ENCODE measurements at places on chromosomes 11 and 22.

GRCh38 chr11:38788561-38788960 is 2190.5 kb upstream of the RAG2 start:
- DNase-seq, result no peak

DNA sequence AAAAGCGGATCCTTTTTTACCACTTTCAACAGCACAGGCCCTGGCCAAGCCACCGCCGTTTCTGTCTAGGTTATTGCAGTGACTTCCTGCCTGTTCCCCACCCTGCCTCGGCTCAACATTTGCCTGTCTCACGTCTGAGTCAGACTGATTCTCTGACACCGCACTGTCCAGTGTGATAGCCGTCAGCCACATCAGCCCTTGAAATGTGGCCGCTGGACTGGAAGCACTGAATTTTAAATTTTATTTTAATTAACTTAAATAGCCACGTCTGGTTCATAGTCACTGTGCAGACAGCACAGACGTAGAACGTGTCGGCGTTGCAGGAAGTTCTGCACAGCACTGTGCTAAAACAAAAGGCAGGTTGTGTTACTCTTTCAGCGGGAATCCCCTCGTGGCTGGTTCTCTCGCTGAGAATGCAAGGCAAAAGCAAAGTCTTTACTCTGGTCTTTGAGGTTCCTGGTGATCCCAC is 56.3 kb upstream of the ADSL start:
- no peak for DNase-seq

- DNase-seq, result no peak
These were observed 35.1 kb downstream of the WT1 start for GRCh38 chr11:32400196-32400595.

DNA sequence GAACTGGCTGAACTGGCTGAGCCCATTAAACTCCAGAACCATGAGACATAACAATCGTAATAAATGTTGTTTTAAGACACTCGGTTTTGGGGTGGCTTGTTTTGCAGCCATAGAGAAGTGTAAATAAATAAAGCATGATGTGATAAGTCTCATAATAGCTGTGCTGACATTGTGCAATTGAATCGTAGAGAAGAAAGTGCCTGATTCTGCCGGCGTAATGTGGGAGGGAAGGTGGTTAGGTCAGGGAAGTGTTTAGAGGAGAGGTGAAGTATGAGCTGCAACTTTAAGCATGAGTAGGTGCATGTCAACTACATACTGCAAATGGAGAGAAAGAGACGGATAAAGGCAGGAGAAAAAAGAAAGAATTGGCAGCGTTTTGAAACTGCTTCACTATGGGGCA is 217.1 kb downstream of the BLID start:
- DNase-seq, result no peak

- no peak for DNase-seq
These were observed 119.8 kb downstream of the PKNOX2 start for GRCh38 chr11:125284245-125284850.

GRCh38 chr22:39194098-39194497 is 41.6 kb upstream of the CBX7 start:
- no peak for DNase-seq

GRCh38 chr11:43498561-43498960 is 139.8 kb downstream of the TTC17 start:
- DNase-seq, result no peak

- no peak for DNase-seq
These were observed 25.4 kb downstream of the FBLN1 start for GRCh38 chr22:45528046-45528445.
